ENCODE measurements at places on chromosomes 4 and X.

- DNase-seq = no peak
Observed at GRCh38 chr4:40178672-40179071, 18.2 kb upstream of the RHOH start.

DNA sequence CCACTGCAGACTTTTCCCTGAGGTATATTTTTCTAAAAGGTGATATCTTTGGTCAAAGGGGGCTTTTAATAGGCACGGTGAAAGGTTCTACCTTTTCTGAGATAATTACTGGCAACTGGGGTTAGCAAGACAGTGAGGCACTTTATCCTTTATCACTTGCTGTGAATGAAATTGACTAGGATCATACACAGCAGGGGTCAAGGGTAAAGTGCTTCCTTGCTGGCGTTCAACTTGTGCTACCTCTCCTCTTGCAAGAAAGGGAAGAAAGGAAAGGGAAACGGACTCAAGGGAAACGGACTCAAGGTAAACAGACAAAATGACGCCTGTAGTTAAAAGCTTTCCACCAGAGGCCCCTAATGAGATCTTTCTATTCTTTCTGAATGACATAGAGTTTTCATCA lies 78.6 kb upstream of the RAPGEF2 start:
- DNase-seq = no peak

- no peak for DNase-seq
Observed at GRCh38 chr4:4971796-4972195, 47.5 kb downstream of the CYTL1 start.

DNA sequence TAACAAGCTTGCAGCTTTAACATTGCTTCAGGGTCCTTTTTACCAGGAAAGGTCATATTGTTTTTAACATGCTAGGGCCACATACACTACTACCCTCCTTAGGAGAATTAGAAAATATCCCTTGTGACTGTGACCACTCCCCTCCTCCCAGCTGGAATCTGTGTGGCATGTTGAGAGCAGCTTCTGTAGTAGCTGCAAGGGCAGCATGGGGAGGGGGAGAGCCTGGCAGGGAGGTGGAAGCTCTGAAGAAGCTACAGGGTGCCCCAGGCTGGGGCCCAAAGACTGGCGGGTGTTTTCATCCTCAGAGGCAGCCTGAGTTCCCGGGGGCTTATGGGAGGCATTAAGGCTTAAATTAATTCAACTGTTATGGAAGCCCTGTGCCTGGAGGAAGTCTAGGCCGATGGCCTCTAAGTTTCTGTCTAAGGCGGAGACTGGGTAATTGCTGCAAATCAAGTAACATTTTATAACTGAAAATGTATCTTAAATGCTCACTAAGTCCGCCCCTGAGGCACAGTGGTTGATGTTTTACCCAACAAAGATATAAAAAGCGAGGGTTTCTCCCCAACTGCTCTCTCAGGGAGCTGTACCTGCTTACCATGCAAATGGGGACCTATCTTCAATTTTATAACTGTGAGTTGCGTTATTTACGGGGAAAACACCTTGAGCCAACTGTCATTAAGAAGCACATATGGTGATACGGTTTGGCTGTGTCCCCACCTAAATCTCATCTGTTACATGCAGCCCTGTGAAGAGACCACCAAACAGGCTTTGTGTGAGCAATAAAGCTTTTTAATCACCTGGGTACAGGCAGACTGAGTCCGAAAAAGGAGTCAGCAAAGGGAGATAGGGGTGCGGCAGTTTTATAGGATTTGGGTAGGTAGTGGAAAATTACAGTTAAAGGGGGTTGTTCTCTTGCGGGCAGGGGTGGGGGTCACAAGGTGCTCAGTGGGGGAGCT lies 37.4 kb upstream of the STS start:
- no peak for DNase-seq

- DNase-seq = no peak
Observed at GRCh38 chr4:143514497-143514896, 995 bp downstream of the SMARCA5 start.

DNA sequence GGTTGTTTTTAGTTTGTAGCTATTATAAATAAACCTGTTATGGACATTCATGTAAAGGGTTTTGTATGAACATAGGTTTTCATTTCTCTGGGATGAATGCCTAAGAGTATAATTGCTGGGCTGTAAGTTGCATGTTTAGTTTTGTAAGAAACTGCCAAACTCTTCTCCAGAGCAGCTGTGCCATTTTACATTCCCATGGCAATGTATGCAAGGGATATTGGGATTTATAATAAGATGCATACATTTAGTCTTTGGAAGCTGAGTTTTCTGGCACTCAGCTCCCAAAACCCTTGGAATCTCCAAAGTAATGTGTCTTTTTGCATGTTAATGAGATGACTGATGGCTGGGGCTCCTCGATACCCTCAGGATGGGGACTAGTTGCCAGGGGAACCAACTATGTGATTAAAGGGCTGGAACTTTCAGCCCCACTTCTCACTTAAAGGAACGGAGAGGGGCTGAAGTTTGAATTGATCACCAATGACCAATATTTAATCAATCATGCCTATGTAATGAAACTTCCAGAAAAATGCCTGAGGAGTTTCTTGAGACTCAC lies 44.0 kb downstream of the SERTM2 start:
- no peak for DNase-seq

- DNase-seq = no peak
Observed at GRCh38 chrX:119084766-119085165, 12.0 kb downstream of the CT47C1 start.

DNA sequence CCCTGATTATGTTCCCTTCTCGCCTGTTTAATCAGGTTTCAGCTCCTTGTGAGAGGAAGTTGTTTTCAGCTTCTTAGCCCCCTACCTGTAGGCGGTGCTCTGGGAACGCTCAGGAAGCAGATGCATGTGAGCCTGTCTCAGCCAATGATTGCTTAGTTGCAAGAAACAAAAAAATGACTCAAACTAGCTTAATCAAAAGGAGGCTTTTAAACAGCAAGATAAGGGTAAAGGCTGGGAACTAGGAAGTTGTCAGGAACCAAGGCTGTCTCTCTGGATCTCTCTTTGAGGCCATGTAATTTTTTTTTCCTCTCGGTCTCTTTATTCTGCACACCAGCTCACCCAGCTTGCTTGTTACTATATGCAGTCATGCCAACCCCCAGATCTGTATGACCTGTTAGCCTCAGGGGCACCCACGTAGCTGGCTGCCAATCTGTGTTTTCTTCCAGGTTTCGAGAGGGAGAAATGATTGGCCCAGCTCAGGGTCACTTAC lies 109.1 kb downstream of the PTTG2 start:
- no peak for DNase-seq

DNA sequence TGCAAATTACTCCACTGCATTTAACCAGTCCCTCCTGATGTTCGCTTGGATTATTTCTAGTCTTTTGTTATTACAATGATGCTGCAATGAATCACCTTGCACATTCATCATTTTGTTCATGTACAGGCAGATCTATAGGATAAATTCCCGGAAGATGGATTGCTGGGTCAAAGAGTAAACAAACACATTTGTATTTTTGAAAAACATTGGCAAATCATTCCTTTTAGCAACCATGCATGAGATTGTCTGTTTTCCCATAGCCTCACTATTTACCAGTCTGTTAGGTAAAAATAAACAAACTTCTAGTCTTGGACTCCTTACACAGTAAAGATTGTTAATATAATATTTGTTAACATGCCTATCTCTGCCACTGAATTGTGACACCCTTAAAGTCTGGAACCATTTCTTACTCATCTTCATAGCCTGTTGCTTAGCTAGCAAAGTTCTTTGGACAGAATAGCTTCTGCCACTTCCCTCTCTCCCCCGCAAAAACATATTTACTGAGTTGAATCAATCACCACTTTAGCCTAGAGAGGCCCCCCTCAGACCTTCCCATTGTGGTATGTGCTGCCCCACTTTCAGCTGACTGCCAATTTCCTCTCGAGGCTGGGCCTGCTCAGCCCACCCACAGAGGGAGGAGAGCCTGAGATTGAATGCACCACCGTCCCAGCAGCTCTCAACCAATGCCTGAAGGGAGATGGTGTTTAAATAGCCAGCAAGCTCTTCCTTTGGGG lies 108.4 kb upstream of the ATXN3L start:
- no peak for DNase-seq

GRCh38 chrX:63349307-63349706 lies 1.8 kb downstream of the SPIN4 start:
- no peak for DNase-seq

GRCh38 chr4:155978810-155979209 lies 25.1 kb upstream of the CTSO start:
- DNase-seq = no peak

- no peak for DNase-seq
Observed at GRCh38 chrX:115093191-115093590, 75.8 kb upstream of the IL13RA2 start.

DNA sequence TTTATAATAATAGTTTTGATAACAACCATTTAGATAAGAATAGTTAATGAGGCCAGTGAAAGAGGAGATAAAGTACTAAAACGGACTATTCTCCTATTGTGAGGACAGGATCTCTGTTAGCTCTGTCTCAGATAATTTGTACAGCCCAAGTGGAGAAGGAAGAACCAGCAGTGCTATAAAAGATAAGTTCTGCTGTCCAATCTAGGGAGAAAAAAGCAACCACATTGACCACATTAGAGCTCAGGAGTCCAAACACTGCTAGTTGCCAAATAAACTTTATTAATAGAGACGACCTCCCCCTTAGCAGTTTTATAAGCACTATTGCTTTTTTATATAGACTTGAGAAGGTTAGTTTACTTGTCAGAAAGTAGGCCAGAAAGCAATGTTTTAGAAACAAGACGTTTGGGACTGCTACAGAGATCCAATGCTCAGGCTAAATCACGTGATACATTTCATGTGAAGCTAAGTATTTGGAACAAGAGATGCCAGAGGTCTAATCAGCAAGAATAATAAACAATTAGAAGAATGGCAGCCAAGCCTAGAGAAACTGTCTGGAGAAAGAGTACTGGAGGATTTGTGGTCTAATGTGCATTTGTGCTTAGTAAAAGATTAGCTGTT lies 15.9 kb downstream of the IL15 start:
- DNase-seq = no peak

GRCh38 chr4:178632415-178632814 lies 1190.2 kb upstream of the AGA start:
- no peak for DNase-seq

- no peak for DNase-seq
Observed at GRCh38 chr4:57363346-57363745, 253.2 kb upstream of the IGFBP7 start.

DNA sequence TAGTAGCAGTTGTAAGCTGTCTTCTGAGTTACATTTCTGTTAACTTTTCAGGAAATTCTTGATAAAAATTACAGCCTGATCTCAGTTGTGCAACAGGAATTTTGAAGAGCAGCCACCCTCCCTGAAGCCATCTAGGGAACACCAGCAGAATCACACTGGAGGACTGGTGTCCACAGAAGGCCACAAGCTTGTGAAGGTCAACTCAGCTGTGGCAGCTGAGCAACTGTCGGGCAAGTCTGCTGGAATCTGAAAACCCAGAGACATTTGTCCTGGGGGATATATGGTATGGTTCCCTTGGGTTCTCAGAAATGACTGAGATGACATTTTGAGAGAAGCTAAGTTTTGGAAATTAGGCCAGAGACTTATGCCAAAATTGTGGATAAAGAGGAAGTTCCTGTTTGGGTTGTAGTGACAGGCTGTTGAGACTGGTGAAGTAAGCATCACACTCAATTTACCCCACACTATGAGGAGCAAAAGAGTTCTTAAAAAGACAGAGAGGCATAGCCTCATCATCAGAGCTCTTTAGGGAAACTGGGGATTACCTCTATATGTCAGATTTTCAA lies 78.1 kb upstream of the TNIP3 start:
- DNase-seq = no peak

GRCh38 chrX:11053351-11053750 lies 57.8 kb upstream of the HCCS start:
- no peak for DNase-seq

GRCh38 chrX:63503541-63503940 lies 152.4 kb upstream of the SPIN4 start:
- no peak for DNase-seq

- no peak for DNase-seq
Observed at GRCh38 chr4:158930639-158930972, 161.8 kb downstream of the FNIP2 start.

GRCh38 chr4:80875642-80876041 lies 154.9 kb upstream of the BMP3 start:
- no peak for DNase-seq

- no peak for DNase-seq
Observed at GRCh38 chr4:73258436-73258685, 237 bp downstream of the ANKRD17 start.

- no peak for DNase-seq
Observed at GRCh38 chr4:40672528-40673522, 43.2 kb upstream of the RBM47 start.
